ENCODE measurements at places on chromosomes 4 and X. TPM values are rescaled to one million over a fixed set of nuclear protein-coding genes. Genes with fewer than 3 reads are reported as not detected.

UGT2B10 gene
- 0.25 TPM for total RNA-seq

DNA sequence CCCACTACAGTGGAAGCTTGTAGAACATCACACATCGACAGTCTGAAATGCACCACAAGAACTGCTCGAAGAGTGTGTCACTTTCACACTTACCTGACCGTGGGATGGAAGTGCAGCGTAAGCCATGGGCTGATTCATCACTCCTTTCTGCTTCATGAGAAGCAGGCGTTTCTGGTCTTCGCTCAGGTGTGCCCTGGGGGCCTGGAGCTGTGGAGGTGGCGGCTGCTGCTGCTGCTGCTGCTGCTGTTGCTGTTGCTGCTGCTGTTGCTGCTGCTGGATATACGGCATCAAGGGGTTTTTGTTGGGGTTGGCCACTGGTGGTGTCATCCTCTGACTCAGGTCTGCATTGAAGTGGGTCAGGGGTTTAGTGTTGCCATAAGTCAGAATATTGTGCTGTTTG, 223.6 kb downstream of the MGST2 start:
- DNase-seq = no peak

DNA sequence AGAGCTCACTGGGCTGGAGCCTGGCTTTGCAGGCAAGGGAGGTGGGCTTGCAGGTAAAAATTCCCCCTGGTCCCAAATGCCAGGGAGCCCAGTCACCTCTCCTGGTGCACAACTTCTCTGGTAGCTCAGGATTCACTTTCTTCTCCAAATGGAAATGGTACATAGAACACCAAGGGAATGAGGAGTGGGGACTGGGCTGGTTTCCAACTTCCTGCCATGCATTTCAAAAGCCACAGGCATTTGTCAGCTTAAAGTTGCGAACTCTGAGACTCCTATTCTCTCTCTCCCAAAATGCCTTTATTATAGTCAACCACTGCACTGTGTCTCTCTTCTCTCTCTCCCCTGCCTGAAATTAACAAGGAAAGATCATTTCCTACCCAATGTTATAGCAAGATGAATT, 177.3 kb downstream of the GRIA3 start:
- DNase-seq = no peak

PLS3 gene
- 30.3 TPM for total RNA-seq

DNA sequence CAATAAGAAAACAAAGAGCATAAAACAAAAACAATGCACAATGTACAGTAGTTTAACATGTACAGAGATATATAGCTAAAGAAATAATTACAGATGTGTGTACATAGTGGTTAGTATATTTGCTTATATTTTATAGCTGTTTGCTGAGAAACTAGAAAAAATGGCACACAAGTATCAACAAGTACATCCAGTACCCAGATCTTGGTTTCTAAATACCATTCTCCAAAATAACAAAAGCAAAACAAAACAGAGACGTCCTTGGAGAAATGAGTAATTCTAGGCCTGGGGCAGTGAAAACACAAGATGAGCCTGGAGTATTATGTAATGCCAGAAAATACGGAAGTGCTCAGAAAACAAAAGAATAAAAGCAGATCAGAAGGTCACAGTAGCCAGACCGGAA, 189.6 kb downstream of the TMEM47 start:
- DNase-seq = no peak
